ENCODE measurements at places on chromosomes 2 and 18. TPM values are rescaled to one million over a fixed set of nuclear protein-coding genes. Genes with fewer than 3 reads are reported as not detected.
A peak's percentile ranks its signal among the peaks of the same experiment; 100 is the strongest.

DNA sequence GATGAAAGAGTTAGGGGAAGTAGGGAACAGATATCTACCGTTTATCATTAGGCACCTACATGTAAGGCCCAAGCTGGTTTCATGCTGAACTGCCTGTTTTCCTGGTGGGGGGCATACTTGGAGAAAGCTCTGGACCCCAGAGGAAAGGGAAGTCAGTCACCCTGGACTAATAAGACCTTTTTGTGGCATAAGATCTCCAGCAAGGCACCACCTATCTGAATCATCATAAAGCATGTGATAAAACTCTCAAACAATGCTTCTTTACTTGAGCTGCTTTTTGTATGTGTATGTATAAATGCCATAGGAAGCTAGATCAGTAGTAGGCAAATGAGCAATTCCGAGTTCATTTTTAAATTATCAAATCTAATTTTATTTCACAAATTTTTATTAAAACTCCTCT is 104.8 kb downstream of the TANC1 start:
- peak; percentile 63 for DNase-seq

DNA sequence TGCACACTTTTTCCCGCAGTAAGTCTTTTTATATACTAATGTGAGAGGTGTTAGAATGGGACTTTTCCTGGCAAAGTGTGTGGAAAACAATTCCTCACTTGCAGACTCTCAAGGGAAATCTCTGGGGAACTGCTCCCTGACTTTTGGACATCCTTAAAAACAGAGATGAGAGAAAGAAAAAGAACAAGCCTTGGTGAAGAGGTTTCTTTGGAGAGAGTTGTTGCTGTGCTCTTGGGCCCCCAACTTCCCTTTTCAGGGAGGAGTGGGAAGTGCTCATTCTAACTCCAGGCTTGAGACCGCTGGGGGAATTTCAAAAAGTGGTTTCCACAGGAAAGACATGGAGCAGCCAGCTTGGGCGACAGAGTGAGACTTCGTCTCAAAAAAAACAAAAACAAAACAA is 142.6 kb upstream of the SPRED2 start:
- DNase-seq = no peak

LIPG gene
- total RNA-seq = 2.2 TPM

DNA sequence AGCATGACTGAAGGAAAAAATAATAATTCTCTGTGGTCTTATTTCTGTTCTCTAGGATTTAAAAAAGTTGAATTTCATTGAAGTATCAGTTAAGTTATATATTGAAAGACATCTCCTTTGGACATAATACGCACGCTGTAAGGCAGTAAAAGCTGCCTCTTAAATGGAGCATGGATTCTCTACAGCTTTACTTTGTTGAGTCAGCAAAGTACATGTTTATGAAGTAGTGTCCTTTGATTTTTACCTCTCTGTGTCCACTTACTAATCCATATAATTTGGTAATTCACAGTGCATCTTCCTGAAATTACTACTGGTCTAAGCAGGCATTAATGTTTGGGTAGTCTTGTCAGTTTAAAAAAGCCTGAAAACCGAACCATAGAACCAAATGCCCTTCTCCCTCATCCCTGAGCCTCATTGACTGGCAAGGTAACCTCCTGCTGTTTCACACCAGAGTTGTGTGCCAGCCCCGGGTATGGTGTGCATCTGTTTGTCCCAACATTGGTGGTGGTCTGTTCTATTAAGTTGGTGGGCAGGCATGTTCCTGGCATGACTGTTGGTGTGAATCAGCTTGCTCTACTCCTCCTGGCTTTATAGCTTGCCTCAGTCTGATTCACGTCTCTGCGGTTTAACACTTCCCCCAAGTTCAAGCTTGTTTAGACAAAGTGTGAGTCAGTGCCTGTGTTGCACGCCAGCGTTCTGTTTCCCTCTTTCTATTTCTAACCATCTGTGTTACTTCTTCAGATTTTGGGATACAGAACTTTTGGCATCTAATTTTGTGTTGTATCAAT is 71.0 kb upstream of the ITM2C start:
- peak; percentile 99 for DNase-seq

DNA sequence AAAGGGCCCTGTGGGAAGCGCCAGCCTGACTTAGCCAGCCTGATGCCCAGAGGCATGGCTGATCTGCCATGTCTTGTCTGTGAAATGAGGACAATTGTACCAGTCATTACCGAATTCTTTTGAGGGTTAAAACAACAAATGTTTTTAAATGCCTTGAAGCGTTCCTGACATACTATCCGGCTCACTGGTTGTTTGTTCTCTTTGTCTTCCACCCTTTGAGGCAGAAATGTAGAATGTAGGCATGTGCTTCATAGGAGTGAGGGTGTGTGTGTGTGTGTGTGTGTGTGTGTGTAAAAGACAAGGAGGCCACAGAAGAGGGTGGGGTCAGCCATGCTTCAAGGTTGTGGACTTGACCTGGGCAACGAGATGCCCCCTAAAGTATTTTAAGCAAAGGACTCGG is 35.5 kb downstream of the TGFBRAP1 start:
- DNase-seq = peak; percentile 41

DNA sequence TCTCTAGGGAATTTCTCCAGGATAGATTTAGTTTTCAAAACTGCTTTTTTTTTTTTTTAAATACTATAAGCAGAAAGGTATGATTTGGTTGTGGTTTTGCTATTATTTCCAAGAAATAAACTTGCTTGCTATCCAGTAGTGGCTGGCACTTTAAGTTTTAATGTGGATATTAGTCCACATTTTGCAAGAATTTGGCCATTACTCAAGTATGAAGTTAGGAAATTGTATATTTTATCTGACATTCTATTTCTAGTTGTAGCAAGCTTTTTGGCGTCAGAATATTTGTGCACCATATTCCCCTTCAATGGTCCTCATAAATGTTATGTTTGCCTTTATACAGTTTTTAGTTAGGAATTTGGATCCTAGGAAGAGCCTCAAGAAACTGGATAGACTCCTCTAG is 226.3 kb downstream of the ZNF521 start:
- DNase-seq = no peak

DNA sequence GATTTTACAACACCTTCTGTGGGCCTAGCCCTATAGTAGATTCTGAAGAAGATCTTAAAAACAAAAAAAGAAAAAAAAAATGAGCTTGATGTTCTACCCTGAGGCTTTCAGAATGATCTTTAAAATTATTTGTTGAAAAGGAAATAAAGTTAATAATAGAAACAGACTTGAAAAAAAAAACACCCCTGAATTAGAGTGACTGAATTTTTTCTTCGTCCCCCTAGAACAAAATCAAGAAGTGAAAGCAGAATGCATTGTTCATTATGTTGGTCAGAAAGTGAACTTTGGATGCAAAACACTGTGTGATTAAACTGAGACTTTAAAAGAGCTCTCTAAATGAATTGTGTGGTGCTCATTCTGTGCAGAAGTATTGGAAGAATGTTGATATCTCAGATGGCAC is 1384.4 kb upstream of the PIK3C3 start:
- no peak for DNase-seq

KIF1A gene
- not detected for total RNA-seq

DNA sequence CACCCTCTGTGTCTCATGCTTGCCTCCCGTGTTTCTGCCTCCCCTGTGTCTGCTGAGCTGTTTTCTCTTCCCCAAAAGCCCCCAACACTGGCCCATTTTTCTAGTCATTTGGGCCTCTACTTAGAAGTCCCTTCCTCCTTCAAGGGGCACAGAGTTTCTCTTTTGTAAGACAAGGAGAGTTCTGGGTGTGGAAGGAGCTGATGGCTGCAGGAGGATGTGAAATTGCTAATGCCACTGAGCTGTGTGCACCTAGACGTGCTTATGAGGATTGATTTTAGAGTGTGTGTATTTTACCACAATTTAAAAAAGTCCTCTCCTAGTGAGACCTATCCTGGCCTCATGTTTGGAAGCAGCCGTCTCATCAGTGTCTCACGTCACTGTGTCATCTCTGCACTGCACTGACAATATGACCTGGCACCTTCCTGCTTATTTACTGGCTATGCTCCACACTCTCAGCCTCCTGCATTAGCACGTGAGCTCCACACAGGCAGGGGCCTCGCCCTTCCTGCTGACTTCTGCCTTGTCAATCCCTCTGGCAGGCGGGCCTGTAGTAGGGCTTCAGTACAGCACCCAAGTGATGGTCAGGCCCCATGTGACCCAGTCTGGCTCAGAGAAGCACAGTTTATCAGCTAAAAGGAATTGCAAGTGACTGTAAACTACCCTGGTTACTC is 8.0 kb upstream of the MBP start:
- DNase-seq = no peak

- DNase-seq = peak; percentile 26
These were observed 273.3 kb downstream of the GLI2 start for GRCh38 chr2:121008975-121009374.

DNER gene
- total RNA-seq = 126 TPM

KLHL14 gene
- total RNA-seq = not detected

- no peak for DNase-seq
These were observed 196.0 kb downstream of the CALCRL start for GRCh38 chr2:187252063-187252462.

DNA sequence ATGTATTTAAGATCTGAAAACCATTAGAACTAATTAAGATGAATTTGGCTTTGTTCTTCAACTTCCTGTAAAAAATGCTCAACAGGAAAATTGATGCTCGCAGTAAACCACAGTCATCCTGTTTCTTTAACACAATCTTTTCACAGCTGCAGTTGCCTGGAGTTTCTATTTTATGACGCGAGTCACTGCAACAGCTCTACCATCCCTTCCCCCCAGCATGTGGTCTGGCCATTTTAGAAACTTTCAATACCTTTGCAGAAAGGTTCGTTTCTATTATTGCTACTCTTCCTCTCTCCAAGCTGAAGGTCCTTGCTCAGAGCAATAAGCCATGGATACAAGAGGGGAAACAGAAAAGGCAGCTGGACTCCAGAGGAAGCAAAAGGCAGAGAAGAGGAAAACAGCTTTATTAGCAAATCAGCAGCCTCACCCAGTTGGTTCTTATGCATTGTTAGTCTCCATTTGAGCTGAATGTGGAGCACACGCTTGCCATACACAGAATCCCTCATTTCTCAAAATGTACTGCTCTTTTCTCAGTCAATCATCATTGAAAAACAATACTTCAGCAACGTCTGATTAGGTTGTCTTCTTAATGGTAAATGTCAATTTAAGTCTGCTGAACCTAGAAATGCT is 3.9 kb downstream of the WIPF1 start:
- DNase-seq = peak; percentile 88

- DNase-seq = no peak
These were observed 48.1 kb downstream of the ATOH8 start for GRCh38 chr2:85801871-85802270.

DNA sequence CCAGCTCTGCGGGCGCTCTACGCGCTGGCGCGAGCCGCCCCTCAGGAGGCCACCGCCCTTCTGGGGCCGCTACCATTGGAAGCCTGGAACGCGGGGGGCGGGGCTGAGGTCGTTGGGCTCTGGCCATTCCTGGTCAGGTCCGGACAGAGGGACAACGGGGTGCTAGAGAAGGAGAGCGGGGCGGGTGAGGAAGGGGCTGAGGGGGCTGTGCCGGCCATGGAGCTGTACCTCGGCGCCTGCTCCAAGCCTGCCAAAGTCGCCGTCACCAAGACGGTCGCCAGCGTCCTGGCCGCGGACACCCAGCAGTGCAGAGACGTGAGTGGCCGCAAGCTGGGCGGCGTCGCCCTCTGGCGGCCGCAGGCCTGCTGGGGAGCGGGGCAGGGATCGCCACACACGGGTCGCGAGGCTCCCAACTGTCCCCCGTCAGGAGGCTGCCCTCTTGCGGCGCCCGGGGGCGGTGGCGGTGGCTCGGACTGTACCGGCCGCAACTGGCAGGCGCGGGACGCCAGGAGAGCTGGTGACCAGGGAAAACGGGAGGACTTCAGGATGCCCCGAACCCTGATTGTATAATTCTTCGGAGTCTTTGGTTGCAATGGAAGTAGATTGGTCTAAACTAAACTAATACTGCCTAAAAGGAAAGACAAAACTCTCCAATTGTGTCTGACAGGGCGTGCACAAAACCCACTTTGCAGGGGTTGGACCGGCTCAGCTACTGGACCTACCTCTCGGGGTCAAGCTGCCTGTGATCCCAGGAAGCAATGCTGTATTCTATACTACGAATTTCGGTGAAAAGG is at the start of gene FSIP2:
FSIP2 (plus strand) TSS at position 126 of the 794 bp plus-strand sequence; CDS start at position 217, 91 bp downstream.
- peak; percentile 84 for DNase-seq

GRCh38 chr2:207408086-207408794 is 121.5 kb upstream of the CREB1 start:
- DNase-seq = peak; percentile 41

MRO gene
- not detected for total RNA-seq

- DNase-seq = no peak
These were observed 53.6 kb downstream of the CTDP1 start for GRCh38 chr18:79733135-79733701.

- DNase-seq = peak; percentile 11
These were observed 28.9 kb upstream of the CCNYL1 start for GRCh38 chr2:207682557-207682956.

UGT1A3 gene
- not detected for total RNA-seq

CLEC4F gene
- not detected for total RNA-seq

CNGA3 gene
- total RNA-seq = not detected

DNA sequence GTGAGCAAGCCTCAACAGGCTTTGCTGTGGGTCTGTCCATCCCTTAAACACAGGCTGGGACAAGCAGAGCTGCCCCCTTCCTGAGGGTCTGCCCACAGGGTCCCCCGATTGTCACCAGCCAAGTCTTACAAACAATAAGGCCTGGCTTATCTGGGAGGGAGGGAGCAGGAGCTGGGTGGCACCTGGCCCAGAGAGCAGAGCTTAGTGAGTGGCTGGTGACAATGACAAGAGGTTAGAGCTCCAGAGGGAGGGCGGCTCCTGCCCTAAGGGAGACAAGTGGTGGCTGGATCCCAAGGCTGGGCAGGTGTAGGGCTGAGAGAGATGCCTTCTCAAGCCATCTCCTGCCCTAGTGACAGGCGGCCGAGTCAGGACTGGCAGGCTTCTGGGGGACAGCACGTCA is 125.5 kb downstream of the KLHL29 start:
- DNase-seq = no peak

DNA sequence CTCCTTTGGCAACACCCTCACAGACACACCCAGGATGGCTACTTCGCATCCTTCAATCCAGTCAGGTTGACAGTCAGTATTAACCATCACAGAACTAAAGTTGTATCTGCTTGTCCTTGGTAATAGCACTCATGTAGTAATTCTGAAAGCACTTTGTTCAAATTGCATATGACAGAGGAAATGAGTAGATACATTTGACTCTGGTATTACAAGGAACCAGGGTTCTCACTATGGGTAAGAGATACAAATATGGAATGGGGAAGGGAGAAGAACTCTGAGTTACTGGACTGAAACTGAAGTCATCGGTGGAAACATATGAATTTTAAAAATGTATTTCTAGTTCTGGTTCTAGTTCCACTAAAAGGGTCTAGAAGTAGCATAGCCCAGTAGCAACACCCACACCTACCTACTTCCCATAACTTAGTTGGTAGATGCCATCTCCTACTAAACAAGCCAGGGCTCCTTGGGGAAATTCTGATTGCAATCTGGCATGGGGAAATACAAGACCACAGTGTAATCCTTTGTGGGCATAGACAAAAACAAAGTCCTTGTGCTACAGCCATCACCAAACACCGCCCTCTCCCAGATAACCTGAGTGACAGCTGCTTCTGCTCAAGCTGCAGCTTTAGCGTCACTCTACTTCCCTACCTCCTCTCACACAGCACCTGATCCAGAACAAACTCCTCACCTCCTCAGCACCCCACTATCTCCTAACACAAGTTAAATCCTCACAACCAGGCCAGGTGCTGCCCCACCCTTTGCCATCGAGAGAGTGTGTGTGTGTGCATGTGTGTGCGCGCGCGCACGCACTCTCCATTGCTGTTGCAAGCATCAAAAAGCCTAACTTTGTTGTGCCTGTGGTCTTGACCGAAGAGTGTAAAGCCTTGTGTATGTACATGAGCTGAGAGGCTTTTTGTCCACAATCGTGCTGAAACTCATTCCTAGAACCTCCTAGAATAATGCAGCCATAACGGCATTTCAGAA is 31.4 kb upstream of the CD226 start:
- no peak for DNase-seq

Data from RPMI7951 (cell line).